ENCODE measurements at places on chromosomes 1 and 21. TPM values are rescaled to one million over a fixed set of nuclear protein-coding genes. Genes with fewer than 3 reads are reported as not detected.

GRCh38 chr1:95085376-95085775 lies 12.6 kb upstream of the ALG14 start:
- no peak for DNase-seq

GRCh38 chr1:92662048-92662447 lies 122.9 kb downstream of the EVI5 start:
- no peak for DNase-seq

The AQP10 gene
- total RNA-seq: not detected

DNA sequence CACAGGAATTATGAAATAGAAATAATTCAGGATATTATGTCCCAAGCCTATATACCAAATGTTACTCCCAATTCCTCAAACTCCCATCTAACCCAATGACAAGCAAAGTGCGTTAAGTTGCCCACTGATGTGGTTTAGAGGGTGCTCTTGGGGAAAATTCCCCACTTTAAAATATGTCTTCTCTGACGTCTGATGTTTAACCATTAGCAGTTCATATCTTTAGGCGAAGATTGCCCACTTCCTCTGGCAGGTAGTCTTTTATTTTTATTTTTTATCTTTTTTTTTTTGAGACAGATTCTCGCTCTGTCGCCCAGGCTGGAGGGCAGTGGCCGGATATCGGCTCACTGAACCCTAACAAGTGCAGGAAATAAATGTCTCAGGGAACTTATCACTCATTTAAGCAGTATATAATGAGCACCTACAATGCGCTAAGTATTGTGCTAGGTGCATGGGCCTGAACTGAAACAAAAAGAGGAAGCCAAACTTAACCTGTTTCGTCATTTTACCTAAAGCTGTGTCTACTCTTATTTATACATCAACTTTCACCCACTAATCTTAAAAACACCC lies 1.3 kb upstream of the LYST start:
- DNase-seq: no peak

- DNase-seq: peak; percentile 58
These were observed 306.2 kb downstream of the PTPRU start for GRCh38 chr1:29542548-29542947.

- no peak for DNase-seq
These were observed 16.0 kb upstream of the GBP1 start for GRCh38 chr1:89081005-89081404.

- no peak for DNase-seq
These were observed 12.6 kb upstream of the STX12 start for GRCh38 chr1:27760426-27760825.

The PTPN22 gene
- 0.71 TPM for total RNA-seq

DNA sequence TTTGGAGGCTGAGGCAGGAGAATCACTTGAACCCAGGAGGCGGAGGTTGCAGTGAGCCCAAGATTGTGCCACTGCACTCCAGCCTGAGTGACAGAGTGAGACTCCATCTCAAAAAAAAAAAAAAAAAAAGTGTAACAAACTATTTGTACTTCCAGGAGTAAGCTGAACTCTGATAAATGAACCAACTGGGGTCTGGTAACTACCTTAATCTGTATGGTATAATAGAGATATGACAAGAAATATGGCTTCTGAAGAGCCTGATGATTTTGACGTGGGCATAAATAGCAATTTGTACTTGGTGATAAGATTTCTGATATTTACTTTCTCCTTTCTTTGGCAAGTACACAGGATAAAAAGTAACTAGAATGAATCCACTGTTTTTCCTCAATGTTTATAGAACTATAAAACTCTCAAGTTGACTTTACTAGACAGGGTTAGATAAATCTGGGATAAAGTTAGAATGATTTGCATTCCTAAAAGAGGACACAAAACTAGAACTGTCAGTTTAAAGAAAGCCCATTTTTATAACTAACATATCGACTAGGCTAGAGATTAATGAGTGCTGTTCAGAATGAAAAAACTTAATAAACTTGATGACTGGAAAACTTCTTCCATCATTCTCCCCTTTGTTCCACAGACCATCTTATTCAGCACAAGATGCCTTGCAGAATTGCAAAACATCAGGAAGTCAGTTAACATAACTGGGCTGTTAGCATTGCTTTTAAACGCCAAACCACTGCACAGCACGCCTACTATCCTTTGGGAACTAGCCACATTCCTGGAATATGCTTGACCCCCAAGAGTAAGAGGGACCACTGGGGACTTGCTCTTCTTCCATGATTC lies 51.5 kb upstream of the EDARADD start:
- no peak for DNase-seq

The FAM163A gene
- total RNA-seq: 0.36 TPM

The ECM1 gene
- 16.1 TPM for total RNA-seq

The HCN3 gene
- 1.2 TPM for total RNA-seq

GRCh38 chr21:32406405-32406804 lies 6.1 kb upstream of the EVA1C start:
- no peak for DNase-seq

GRCh38 chr1:228363686-228364067 lies 43.0 kb downstream of the TRIM11 start:
- peak; percentile 59 for DNase-seq

- no peak for DNase-seq
These were observed 30.9 kb downstream of the RCAN1 start for GRCh38 chr21:34583926-34584563.

GRCh38 chr1:186152227-186152619 lies 222.8 kb downstream of the TPR start:
- DNase-seq: no peak

DNA sequence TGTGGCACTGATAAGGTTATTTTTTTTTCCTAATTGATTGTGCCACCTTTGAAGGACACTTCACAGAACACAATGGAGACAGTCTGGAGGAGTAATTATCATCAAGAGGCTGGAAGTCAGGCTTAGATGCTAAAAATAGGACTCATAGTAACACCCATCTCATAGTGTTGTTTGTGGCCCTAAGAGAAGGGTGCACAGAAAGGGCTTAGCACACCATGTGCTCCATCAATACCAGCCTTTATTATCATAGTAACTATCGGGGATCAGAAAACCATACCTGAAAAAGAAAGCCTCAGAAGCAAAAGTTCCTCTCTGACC lies 11.9 kb downstream of the NIPAL3 start:
- no peak for DNase-seq

The GLIS1 gene
- 0.16 TPM for total RNA-seq

- DNase-seq: no peak
These were observed 2.6 kb upstream of the CC2D1B start for GRCh38 chr1:52368383-52369172.

DNA sequence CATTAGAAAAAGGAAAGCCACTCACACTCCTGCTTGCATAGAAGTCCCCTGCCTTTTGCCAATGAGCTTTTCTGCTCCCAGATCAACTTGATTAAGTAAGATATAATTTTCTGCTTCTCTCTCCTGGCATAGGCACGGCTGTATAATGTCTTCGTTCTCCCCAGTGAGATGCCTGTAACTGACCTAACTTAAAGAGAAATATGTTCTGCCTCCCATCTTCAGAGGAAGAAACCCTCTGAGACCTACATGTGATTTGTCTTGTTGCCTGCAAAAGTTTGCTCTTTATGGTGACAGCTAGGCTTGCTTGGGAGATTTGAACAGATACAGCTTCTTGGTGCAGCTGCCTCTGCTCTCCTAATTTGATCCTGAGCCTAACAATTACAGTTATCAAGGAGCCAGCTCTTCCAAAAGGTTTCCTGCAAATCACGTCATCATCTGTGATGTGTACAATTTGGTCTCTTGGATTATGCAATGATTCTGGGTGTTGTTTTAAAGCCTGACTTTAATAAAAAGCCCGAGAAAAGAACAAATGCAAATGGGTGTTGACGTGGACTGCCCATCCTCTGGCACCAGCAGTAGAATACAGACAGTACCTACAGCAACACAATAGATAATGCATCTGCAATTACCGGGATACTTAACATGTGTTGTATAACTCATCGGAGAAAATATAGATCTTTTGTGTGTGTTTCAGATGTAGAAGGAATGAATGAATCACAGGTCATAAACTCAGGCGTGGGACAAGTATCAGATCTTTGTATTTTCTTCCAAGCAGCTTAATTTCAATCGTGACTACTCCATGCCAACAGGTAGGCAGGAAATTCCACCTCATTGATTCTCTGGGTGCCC lies 76.2 kb upstream of the KAZN start:
- peak; percentile 67 for DNase-seq

GRCh38 chr1:184494929-184495328 lies 108.1 kb downstream of the C1orf21 start:
- DNase-seq: no peak

DNA sequence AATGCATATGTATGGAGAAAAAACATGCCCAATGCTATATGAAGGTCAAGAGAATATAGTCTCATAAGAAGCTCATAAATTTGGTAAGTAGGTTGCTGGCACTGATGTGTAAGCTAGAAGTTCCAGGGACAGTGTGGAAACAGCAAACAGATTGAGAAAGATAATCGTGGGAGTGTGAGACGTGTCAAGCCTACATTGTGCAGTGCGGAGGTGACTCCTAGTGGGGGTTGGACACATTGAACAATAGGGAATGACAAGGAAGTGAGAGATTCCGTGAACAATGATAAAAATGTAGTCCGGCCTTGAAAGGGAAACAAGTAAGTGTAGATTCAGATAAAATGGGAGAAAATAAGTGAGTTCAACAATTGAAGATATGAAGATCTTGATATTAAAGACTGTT lies 788.4 kb upstream of the PRMT6 start:
- DNase-seq: no peak

DNA sequence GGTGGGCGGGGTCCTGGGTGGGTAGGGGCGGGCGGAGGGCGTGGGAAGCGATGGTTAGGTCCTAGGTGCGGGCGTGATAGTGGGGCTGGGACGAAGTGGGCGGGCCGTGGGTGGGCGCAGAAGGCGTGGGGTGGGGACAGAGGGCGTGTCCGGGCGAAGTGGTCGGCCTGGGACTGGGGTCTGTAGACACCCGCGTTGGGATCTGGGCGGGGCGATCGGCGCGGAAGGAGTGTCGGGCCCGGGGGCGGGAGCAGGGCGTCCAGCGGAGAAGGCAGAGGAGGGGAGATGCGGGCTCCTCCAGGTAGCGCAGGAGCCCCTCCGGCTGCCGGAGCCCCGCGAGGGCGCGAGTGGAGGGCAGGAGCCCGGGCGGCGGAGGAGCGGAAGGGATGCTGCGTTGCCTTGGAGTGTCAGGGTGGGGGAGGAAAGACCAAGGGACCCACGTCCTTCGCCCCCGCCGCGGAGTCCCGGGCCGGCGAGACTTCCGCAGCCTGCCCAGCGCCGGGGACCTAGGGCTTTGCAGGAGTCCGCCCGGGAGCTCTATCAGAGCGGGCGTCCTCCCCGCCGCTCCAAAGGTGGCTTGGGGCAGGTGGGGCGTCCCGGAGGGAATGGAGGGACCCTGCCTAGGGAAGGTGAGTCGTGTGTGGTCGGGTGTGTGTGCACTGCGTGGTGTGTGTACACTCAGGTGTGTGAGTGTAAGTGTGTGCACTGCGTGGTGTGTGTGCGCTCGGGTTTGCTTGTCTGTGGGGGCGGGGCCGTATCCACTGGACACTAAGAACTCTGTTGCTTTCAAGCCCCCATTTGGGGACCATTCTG lies 27.0 kb upstream of the PRSS38 start:
- DNase-seq: peak; percentile 91

The IGSF8 gene
- total RNA-seq: 11.4 TPM

The PRAMEF12 gene
- not detected for total RNA-seq

DNA sequence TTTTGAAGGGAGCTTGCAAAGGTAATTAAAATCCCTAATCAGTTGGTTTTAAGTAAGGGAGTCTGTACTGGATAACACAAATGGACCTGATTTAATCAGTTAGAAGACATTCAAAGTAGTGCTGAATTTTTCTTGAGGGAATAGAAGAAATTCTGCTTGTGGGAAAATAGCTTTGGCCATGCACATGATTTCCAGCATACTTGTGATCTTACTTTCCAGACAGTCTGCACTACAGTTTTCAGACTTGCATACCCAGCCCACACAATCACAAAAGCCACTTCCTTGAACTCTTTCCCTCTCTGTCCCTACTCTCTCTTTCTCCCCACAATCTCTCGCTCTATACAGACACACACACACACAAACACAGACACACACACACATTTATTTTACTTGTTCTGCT lies 852.1 kb downstream of the PLA2G4A start:
- DNase-seq: no peak

The TAS1R3 gene
- not detected for total RNA-seq

- DNase-seq: no peak
These were observed 33.8 kb downstream of the STIL start for GRCh38 chr1:47280142-47280541.

DNA sequence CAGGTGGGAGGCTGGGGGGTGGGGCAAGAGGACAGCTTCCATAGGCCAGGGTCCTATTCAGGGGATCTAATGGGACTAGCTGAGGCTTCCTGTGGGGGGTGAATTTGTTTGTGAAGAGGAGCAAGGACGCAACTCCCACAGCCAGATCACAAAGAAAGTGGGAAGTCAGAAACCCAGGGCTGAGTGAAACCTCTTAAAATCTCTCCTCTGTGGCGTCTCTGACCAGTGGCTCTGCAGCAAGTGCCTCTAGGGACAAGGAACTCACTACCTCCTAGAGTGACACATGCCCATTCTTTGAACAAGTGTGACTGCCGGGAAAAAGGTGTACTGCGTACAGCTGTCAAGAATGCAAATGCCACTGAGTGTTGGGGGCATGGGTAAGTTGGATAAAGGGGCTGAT lies 187.9 kb downstream of the HIVEP3 start:
- no peak for DNase-seq

DNA sequence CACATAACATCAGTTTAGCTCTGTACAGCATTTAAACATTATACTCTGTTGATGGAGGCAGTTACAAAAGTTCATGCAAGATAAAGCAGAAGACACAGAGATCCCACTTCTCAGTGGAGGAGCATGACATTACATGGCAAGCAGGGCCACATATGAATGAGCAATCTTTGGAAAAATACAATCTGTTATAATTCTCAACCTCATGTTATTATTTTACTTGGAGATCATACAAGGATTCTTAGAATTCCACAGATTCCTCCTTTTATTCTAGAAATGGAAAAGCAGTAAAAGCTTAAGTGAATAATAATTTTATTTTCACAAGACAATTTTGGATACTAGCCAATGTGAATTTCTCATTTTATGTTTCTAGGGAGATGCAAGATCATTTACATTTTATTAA lies 66.6 kb downstream of the IFI44 start:
- no peak for DNase-seq

DNA sequence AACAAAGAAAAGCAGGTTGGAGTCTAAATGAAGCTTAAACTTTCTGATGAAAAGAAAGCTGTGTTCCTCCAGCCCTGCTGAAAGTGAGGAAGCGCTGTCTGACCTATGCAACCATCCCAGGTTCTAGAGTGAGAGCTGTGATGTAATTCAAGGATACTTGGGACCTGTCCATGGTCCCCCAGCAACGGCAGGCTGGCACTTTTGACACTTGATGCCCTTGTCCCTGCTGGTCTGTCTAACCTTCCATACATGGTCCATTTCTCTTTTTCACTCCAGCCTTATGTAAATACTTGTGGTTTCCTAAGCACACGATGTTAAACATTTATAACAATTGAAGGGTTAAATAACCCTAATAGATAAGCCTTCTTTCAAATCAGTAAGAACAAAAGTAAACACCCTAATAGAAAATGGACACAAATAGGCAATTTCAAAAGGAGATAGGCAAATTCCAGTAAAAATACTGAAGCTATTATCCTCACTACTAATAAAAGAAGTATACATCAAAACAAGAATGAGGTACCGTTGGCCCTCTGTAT lies 17.7 kb upstream of the KDM4A start:
- no peak for DNase-seq

GRCh38 chr1:30014031-30014430 lies 709.4 kb downstream of the MATN1 start:
- DNase-seq: no peak

All from sigmoid colon (tissue), 7 donors.